Activated CD4-positive, alpha-beta T cell treated with anti-CD3 and anti-CD28 coated beads, Interleukin-2, amount 50 U/mL, for 4 hours (primary cell): ENCODE measurements at places on chromosomes 11 and 22.

GRCh38 chr11:69868006-69868810 lies 49.0 kb upstream of the FGF3 start:
- DNase-seq, result no peak

GRCh38 chr11:17714356-17714854 lies 5.0 kb upstream of the MYOD1 start:
- no peak for DNase-seq

- no peak for DNase-seq
Observed at GRCh38 chr11:85918910-85919794, 64.0 kb downstream of the CCDC83 start.

GRCh38 chr11:29634244-29634643 lies 382.6 kb downstream of the KCNA4 start:
- DNase-seq, result no peak
